Progenitor cell of endocrine pancreas (in vitro differentiated cells): ENCODE measurements at places on chromosomes 4 and X.

DNA sequence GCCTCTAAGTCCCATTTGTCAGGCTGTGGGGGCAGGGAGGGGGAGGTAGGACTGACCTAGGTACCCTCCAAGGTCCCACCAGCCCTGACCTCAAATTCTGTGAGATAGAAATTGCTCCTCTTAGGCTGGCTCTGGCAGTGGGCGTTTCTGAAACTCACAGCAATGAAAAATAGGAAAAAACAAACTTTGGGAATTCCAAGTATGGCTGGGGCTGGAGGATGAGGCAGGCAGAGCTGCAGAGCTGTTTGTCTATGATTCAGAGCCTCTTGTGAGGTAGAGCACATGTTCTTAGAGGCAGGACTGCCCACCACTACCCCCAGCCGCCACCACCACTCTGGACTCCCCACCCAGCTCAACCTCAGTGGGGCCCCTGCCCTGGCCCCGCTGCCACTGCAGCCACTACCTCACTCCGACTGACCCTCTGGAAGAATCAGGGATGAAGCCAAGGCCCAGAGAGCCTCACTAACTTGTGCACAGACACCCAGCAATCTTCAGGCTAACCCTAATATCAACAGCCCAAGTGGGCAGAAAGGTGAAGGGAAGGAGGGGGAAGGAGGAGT lies 98.2 kb downstream of the PJA1 start:
- no peak for DNase-seq

DNA sequence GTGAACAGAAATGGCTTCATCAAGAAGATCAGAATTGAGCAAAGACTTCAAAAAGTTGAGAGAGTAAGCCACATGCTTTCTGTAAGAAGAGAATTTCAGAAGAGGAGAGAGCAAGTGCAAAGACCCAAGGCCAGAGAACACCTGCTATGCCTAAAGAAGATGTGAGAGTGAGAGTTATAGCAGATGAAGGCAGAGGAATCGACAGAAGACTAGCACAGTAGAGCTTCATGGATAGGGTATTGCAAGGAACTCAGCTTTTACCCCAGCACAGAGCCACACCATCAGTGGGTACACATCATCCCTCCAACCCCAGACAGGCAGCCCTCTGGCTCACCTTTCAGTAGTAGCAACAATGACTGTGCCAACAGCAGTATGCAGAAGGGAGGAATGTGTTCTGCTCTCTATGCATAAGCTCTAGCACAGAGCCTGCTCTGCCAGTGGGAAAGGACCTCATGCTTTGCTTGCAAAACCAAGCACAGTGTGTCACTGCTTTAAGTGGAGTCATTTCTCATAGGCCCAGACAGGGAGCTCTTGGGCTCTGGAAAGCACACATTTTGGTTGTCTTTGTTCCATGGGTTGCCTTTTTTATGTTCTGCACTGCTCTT lies 318.6 kb downstream of the NAF1 start:
- DNase-seq: no peak

DNA sequence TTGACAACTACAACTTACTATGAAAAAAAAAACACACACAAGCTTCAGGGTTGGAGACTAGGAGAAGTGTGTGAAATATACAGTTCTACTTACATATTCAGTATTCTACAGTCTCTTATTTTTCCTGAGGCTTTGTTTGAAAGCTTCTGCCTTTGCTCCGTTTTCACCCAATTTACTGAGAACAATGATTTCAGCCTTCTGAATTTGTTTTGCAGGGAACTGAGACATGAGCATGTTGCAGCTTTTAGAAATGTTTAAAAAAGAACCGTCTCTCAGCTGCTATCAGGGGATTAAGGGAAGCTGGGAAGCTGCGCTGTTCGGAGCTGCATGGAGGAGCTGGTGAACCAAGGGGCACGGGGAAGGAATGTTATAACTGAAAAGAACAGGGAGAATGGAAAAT lies 85.7 kb downstream of the QDPR start:
- no peak for DNase-seq

GRCh38 chrX:120452131-120452530 lies 17.0 kb downstream of the LAMP2 start:
- DNase-seq: no peak

DNA sequence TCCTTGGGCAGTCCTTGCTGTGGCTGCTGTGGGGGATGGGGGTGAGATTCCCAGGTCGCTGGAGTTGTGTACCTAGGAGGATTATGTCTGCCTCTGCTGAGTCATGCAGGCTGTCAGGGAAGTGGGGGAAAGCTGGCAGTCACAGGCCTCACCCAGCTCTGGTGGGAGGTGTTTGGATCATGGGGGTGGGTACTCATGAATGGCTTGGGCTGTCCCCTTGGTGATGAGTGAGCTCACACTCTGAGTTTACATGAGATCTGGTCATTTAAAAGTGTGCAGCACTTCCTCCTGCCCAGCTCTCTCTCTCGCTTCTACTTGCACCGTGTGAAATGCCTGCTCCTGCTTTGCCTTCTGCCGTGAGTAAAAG lies 24.6 kb upstream of the PDLIM3 start:
- DNase-seq: peak; percentile 12

DNA sequence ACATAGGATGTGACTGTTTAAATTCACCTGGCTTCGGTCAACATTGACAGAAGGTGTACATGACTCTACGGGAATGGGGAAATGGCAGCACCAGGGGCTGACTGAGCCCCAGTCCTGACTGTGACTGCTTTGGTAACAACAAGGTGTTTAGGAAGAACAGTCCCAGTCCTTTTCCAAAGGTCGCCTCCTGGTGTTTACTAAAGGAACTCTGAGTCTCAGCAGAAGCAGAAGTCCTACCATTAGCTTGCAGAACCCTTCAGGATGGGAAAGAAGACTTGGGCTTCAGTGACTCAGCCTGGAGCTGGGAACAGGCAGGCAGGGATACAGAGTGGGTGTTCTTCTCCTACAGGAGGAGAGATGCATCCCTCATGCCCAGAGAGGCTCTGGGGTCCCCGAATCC lies 103.3 kb downstream of the MGST2 start:
- DNase-seq: no peak

- DNase-seq: no peak
Measured at GRCh38 chrX:53211391-53211978, 13.5 kb downstream of the KDM5C start.

DNA sequence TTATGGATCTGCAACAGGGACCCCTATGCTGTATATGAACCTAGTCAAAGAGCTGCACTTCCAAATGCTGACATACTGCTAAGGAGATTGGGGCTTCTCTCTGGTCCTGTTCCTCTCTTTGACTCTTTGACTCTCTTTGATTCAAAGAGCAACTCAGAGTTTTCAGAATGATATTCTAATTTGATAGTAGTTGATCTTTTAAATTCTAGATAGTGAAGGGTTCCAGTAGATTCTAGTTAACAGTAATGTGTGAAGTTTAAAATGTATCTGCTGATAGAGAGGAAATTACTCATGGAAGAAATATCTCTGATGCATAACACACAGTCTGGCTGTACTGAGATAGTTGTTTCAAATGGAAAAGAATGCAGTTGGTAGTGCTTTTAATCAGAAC lies 239.1 kb downstream of the RASL11B start:
- no peak for DNase-seq

DNA sequence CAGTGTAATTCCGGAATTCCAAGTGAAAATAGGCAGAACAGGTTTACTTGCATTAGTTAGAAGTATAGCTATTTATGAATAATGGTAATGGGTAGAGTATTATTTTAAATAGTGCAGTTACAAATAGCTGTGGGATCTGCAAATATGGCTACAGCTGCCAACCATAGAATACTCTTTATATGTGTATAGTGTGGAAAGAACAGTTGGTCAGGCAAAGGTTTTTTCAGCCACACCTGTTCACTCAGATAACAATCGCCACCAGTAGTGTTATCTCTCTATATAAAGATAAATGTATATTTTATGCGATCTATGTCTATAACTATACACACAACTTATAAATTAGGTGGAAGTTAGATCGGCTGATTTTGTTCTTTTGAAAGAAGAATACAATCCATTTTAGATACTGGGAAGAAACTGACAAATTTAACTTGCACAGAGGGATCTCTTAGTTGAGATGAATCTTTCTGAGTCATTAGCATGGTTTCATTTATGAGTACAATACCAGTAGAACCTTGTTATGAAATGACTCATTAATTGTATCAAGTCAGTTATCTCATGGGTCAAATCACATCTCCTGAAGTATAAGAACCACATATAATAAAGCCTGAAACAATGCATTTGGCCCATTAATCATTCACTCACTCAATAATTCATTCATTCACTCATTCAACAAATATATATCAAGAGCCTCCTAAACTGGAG lies 100.9 kb upstream of the NR3C2 start:
- no peak for DNase-seq

- DNase-seq: no peak
Measured at GRCh38 chr4:49032440-49033161, 46.5 kb downstream of the CWH43 start.

GRCh38 chr4:47160095-47160494 lies 128.7 kb downstream of the GABRB1 start:
- no peak for DNase-seq

DNA sequence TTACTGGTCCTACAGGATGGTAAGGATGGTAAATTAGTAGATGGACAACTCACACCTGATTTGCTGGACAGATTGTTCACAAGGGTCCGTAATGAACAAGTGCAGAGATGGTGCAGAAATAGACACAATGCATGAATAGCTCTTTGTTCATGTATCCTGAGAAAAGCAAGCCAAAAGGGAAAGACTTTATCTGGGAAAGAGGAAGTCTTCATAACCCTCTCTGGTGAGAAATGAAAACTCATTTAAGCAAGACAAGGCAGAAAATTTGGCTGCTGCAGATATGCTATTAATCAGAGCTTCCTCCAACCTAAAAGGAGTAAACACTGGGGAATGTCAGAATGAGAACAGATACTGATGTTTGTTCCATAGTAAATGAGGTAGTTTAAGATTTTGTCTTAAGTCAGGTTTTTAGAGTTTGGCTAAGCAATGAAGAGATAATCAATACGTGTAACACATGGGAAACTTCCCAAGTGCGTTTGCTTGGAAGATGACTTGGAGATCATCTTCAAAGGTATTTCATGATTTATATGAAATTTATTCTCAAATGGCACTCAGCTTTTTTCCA lies 152.4 kb upstream of the BMPR1B start:
- DNase-seq: no peak

DNA sequence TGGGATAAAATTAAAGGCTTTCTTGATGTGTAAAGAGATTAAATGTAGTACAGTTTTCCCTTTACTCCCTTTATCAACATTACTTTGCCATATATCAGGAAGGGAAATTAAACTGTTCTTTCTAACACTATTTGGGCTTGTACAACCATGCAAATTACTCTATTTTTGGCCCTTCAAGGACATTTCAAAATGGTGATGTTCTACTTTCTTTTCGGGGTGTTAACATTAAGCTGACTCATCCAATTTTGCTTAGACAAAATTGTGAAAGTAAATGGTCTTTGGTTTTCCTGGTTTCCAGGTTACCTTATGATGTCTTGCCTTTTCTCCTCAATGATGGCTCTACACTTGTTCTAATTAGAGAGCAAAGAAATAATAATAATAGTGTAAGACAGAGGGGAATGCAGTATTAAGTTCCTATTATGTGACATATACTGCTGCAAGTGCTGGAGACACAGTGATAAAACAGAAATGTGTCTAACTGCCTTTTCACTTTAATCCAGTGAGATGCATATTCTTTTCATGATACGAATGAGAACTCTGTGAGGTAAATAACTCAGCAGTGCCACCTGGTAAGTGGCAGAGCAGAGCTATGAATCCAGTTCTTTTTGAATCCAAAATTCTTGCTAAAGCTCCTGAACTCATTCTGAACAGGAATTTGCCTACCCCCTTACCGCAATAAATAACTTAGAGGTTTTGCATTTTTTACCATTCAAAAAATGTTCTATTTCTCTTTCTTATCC lies 35.7 kb upstream of the PDE5A start:
- no peak for DNase-seq

GRCh38 chr4:42018451-42018850 lies 28.1 kb downstream of the SLC30A9 start:
- DNase-seq: no peak
